ENCODE measurements at places on chromosomes 5 and 9.

GRCh38 chr5:154727361-154727760 is 27.8 kb upstream of the LARP1 start:
- DNase-seq, result no peak

GRCh38 chr9:32351845-32352244 is 32.6 kb upstream of the ACO1 start:
- peak; percentile 21 for DNase-seq

DNA sequence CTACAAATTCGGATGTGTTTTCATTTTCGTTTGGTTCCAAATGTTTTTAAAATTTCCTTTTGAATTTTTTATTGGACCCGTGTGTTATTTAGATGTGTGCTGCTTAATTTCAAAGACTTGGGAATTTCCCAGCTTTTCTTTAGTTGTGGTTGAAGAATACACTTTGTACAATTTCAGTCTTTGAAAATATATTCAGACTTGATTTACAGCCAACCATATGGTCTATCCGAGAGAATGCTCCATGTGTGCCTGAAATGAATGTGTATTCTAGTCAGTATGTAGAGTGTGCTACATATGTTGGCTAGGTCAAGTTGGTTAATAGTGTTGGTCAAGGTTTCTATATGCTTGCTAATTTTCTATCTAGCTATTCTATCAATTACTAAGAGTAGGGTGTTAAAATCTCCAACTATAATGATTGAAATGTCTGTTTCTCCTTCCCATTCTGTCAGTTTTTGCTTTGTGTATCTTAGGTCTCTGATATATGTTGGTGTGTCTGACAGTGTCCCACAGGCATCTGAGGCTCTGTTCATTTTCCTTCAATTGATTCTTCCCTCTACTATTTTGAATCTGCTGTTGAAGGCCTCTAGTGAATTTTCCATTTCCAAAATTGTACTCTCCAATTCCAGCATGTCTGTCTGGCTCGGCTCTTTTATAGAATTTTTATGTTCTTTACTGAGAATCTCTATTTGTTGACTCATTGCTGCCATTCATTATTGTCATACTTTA is 36.2 kb downstream of the RNF130 start:
- DNase-seq, result no peak

GRCh38 chr5:13731121-13731628 is 213.3 kb downstream of the DNAH5 start:
- DNase-seq, result no peak

DNA sequence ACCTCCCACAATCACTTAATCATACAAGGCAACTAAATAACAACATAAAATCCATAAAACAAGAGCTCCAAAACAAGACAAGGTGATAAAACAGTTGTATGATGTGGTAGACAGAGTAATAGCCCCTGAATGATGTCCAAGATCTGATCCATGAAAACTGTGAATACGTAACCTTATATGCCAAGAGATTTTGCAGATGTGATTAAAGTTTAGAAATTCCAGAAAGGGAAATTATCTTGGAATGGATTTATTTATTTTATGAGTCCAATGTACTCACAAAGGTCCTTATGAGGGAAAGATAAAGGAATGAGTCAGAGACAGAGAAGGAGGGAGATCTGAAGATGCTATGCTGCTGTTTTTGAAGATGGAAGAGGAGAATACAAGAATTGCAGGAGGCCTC is 1775.7 kb upstream of the C9orf72 start:
- DNase-seq, result no peak

DNA sequence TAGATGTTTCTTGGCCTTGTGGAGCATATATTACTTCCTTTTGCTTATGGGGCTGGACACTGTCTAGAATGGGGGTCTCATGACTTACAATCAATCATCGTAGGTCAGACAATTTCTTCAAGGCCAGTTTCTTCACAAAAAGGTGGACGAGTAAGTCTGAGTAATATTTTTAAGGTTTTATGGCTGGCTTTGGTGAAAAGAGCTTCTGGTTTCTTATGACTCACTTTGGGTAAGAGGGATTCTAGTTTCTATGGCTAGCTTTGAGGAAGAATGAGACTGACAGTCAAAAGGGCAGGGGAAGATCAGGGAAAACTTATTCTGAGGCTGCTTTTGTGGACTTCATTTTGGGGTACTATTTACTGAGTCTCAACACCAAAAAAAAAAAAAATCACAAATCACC is 2067.2 kb upstream of the C9orf72 start:
- DNase-seq, result no peak

DNA sequence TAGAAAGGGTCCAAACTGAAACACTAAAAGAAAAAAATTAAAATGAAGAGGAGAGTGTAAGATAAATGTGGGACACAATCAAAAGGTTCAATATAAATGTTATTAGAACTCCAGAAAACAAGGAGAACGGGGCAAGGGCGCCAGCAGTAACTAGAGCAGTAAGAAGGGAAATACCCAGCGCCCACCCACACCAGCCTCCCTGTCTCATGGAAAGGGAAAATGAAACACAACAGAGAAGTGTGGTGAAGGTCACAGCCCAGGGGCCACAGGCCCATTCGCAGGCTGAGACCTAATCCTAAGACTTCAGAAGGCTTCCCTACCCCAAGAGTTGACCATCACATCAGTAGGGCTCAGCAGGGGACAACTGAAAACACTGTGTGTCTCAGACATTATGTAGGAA is 45.8 kb upstream of the CLK4 start:
- DNase-seq, result no peak

DNA sequence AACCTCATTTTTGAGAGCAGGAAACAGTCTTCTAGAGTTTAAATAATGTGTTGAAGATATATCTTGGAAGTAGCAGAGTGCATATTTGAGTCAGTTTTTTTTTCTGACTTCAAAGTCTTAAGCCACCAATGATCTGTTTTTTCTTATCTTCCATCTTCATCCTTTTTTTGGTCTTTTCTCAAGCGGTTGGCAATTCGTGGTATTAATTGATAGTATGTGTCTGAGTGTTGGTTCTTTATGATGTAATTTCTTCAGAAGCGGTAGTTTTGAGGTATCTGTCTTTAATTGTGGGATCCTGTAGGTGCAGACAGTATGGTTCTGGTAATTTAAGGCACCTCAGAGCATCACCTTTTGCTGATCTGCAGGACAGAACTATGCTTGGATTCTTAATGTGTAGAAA is 3.9 kb downstream of the CSNK1G3 start:
- no peak for DNase-seq

DNA sequence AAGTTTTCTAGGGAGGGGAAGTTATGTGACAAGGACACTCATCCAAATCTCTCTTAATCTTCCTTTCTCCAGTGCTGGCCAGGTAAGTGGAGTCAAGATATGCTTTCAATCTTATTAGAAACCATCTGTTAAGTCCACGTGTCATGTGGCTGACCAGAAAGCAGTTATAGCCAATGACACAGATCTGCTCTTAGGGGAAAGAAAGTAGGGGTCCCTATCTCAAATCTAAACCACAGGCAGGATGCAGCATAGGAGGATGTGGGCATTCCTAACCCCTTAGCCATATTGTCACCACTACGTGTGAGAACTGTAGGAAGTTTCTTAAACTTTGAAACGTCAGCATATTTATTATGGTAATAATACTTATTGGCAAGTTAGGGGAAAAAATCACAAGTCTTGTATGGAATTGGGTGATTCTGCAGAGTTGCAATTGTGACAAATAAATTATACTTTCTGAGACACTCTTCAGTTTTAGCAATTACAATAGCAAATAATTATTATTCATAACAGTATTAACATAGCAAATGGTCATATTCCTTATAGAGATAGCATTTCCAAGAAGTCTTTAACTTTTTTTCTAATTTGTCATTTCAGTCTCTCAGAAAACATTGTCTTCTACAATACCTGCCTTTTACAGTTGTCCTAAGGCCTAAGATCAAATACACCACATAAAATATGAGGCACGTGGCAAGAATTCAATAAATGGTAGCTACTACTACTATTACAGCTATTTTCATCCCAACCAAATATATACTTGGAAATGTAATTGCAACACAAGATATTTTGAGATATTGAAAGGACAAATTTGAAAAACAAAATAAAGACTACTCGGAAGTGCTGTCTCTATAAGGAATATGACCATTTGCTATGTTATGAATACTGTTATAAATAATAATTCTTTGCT is 236.9 kb downstream of the PDE4D start:
- DNase-seq, result peak; percentile 69

DNA sequence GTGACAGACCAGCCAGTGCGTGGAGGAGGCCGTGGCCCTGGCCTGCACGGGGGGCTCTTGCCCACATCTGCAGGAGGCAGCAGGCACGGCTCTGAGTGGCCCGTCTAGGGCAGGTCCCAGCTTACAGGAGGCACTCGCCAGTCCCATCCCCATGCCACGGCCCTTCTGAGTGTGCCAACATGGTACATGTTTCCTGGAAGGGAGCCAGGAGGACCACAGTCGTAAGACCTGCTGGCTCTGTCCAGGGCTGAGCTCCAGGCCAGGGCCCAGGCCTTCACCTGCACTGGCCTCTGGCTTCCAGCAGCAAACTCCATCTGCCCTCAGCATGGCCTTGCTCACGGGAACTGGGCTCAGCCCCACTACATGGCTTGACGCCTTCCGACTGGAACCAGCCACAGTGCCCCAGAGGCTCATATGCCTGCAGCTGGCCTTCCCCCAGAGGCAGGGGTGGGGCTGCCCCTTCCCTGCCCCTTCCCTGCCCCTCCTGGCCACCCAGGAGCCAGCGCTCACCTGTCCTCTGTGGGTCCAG is 3.8 kb downstream of the NKD2 start:
- DNase-seq, result no peak

GRCh38 chr9:137705906-137706305 is 87.1 kb downstream of the EHMT1 start:
- DNase-seq, result no peak

- no peak for DNase-seq
Measured at GRCh38 chr5:31169379-31169778, 24.1 kb upstream of the CDH6 start.

DNA sequence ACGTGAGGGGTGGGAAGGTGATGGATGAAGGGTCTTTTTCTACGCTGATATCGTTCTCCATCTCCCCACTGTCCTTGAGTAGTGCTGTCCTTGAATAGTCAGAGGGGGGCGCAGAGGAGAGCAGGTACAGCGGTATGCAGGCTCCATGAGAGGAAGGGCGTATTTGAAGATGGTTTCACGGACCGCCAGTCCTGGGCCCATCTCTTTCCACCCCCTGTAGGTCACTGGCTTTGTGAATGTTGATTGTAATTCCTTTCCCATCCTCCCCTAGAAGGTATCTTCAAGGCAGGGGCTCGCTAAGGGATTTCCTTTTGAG is 40.8 kb upstream of the DAB2IP start:
- DNase-seq, result peak; percentile 13

DNA sequence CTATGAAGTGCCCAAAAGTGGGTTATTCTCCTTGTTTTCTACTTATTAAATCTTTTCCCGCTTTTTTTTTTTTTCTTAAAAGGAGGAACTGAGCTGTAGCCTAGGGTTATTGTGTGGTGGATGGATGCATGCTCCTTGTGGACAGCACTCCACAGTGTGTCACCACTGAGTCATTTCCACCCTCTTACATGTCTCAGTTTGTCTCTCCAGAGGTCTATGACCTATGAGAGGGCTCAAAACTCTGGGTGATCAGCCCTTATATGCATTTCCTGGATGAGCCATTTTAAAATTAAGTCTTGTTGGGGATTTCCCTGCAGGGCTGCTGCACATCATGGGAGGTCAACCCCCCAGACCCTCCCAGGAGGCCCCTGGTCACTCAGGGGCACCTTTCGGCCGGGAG is 102.2 kb upstream of the MOCS2 start:
- peak; percentile 11 for DNase-seq

GRCh38 chr9:36503172-36504088 is 69.3 kb upstream of the MELK start:
- DNase-seq, result no peak

GRCh38 chr5:159106193-159106568 is 6.5 kb upstream of the EBF1 start:
- no peak for DNase-seq

- DNase-seq, result peak; percentile 43
Measured at GRCh38 chr5:25568989-25569625, 924.3 kb upstream of the CDH10 start.

DNA sequence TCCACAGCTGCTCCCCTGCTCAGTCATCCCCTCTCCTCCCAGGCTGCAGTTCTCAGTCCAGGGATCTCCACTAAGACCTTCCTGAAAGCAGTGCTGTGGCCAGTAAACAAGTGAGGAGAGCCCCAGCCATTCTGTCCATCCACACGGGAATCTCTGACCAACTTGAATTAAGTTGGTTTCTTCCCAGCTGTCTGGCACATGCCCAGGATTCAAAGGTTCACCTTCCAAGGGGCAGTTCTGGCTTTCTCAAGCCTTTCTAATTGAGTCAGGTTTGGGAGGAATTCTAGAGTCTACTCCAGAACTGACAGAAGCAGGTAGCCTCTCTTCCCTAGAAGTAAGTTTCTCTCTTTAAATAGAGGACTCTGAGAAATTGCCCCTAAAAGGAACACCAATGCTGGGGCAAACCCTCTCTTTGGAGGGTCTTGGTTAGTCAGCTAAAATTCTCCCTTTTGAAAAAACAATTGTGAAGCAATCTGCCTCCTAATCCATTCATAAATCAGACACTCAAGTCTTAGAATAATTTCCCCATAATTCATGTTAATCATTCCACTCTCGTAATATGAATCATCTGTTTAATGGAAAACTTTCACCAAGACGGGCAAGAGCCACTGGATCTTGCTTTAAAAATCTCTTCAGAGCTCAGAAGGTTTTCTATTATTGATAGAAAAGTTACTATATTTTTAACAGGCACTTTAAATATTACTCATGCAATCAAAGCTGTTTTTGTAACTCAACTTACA is 133.8 kb downstream of the SPOCK1 start:
- no peak for DNase-seq

DNA sequence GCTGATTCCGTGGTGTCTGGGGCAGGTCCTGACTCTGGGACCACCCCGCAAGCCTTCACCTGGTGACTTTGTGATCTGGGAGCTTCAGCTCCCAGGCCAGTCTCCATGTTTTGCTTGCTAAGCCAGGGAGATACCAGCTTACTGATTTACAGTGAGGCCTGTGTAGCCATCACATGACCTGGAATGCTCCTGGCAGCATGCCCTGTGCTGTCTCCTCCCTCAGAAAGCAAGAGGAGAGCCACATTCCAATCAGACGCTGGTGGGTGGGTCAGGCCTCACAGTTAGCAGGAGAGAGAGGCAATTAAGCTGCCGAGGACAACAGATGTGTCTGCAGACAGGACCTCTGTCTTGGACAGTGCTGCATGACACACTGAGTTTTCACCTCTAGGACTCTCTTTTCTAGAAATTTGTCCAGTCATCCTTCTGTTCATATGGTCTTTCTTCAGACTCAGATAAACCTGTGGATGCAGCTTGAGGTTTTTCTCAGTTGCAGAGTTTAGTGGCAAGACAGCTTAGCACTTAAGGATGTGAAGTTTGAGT is 24.4 kb upstream of the GRPEL2 start:
- peak; percentile 26 for DNase-seq

GRCh38 chr9:129775448-129775798 is 22.6 kb upstream of the PTGES start:
- no peak for DNase-seq

DNA sequence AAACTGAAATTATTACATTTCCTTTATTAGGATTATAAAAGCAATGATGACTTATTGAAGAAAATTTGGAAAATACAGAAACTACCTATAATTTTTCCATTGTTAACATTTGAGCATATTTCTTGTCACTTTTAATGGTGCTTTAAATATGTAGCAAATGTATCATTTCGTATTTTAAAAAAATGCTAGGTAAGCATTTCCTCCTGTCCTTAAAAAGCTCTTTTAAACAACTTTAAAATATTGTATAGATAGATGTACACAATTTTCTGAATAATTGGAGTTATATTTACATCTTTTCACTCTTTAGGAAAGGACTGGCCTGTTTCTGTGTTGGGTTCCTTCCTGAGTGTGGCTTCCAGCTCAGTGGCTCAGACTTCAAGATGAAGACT is 15.6 kb downstream of the TENT4A start:
- no peak for DNase-seq
